CD4-positive, alpha-beta T cell treated with Interleukin-4 for 1 hour (primary cell): ENCODE measurements at places on chromosomes 6 and 20.
A peak's percentile ranks its signal among the peaks of the same experiment; 100 is the strongest.

- no peak for DNase-seq
Observed at GRCh38 chr6:27205375-27206278, 41.9 kb upstream of the PRSS16 start.

DNA sequence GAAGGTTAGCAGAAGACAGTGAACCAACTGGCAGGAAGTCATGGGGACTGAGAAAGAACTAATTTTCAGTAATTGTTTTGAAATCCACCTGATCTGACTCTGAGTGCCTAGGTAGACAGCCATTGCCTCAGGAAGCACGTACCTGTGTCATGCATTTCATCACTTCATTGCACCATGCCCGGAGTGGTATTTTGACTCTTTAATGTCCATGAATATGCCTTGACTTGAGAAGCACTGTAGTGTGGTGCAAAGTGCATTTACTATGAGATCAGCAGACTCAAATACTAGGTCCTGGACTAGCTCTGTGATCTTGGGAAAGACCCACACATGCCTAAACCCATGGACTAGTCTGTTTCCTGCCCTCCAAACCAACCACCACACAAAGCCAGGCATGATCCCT, 370.9 kb upstream of the MARCKS start:
- DNase-seq, result no peak

DNA sequence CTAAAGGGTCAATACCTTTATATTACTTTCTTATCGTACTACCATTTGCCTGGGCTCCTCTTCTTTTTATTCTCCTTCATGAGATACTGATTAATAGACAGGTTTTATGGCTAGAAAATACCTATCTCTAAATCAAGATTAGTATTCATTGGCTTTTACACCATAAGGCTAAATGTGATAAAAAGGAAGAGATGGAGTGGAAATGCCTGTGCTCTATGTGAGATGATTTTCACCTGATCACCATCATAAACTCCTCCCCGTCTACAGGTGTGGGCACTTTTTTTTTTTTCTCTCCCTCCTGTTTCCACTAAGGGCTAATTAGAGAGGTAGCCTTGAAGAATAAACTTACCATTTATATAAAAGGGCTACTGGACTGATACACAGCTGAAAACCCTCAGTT, at the start of gene GLYATL3:
TSS of gene GLYATL3 (plus strand) at position 301 of the 400 bp plus-strand sequence. CDS start 12,068 bp downstream, outside the sequence.
- no peak for DNase-seq

DNA sequence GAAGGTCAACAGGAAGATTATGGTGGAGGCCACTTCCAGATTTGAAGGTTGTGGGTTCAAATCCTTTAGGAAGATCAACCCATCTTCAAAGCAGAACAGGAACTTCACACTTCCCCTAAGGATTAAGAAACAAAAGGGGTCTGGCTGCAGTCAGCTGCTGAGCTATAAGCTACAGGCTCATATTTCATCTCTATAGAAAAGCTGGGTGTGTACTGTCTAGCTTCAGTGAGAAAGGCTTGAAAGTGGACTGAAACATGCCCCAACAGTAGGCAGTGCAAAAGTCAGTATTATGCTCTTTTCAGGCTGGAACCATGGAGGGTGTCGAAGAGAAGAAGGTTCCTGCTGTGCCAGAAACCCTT, 60.1 kb upstream of the SPDEF start:
- DNase-seq, result no peak

- no peak for DNase-seq
Observed at GRCh38 chr6:133806382-133807140, 82.4 kb upstream of the TCF21 start.

GRCh38 chr6:52505726-52506409, 71.0 kb downstream of the TRAM2 start:
- DNase-seq, result no peak

GRCh38 chr6:133648581-133648980, 240.3 kb upstream of the TCF21 start:
- no peak for DNase-seq

DNA sequence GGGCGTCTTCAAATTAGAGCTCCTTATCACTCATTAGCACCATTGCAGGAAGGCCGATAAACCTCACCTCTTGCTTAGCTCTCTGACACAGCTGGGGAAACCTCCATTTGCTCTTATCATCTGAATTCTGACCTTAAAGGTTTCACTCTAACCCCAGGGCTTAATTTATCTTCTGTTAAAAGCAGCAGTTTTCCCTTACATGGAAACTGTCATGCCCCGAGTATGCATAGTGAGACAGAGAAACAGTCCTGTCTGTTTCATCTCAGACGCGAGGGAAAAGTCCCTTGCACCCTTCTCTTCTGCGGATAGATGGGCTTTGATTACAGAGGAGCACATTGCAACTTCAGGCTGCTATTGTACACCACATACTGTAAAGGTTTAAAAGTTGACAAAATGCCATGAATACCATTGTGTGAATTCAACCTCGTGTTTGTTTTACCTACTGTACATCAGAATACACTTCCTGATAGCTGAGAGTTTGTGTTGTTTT, 191.5 kb upstream of the BMP2 start:
- no peak for DNase-seq

- DNase-seq, result no peak
Observed at GRCh38 chr6:158043008-158043407, 61.3 kb downstream of the SYNJ2 start.

DNA sequence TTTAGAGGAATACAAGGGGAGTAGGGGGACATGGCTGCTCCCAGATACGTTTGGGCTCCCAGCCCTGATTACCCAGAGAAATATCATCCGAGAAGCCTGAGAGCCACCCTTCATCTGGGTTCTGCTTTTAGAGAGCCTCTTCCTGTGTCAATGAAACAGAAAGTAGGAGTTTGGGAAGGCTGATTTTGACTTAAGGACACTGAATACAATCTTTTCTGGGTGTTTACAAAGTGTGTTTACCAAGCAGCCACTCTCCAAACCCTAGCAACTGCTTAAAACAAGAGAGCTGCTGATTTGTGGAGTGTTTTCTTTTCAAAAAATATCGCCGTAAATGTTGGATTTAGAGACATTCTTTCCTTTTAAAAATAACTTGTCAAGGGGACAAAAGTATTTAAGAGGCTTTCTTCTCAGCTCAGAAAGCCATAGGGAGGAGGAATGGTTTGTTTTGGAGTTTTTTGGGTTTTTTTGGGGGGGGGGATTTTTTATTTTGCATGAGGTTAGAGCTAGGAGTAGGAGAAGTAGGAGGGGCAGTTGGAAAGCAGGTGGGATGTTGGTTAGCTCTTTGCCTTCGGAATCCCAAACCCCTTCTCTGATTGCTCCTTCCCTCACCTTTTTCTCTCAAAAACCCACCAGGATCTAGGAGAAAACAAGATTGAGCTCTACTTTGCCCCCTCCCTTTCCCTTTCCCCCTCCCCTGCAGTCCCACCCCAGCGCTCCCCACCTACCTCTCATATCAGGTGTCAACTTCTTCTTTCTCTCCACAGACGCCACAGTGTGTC, 12.4 kb downstream of the MAFB start:
- no peak for DNase-seq

GRCh38 chr20:36306553-36307411, 643 bp downstream of the DLGAP4 start:
- DNase-seq, result no peak

DNA sequence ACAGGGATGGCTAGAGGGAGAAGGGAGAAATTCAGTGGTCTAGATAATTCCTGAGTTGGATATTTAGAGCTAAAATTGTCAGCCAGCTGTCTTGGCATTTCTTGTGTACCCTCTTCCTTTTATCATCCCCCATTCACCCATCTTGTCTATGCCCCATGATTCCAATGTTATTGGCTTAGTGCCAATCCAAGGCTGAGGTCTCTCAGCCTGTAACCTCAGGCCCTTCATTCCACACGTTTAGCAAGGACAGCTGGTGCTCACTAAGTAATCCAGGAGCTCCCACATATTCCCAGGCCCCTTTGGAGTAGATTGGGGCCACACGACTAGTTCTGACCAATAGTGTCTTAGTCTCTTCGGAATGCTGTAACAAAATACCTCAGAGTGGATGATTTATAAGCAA, 112.4 kb upstream of the ATXN1 start:
- DNase-seq, result no peak

DNA sequence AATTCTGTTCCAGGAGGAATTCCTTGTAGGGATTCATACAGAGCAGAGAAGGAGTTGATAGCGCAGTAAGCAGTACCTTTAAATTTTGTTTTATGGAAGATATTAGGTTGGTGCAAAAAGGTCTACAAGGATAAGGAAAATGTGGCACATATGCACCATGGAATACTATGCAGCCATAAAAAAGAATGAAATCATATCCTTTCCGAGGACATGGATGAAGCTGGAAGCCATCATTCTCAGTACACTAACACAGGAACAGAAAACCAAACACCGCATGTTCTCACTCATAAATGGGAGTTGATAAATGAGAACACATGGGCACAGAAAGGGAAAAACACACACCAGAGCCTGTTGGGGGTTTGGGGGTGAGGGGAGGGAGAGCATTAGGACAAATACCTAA, 37.4 kb upstream of the TXLNB start:
- no peak for DNase-seq

DNA sequence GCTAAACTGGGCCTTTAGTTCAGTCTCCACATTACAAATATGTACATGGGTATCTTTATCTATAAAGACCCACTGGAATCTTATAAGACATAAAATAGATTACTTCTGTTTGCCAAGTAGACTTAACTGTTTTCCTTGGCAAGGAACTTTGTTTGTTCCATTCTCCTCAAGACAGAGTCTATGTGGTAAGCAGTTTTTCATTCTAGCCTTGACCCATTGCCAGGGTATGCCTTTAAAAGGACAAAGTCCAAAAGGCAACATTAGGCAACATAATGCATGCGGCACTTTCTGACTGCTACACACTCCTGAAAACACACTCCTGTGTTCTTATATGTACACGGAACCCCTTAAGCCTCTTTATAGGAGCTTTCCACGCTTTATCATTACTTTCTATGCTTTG, 20.4 kb downstream of the VNN1 start:
- no peak for DNase-seq

DNA sequence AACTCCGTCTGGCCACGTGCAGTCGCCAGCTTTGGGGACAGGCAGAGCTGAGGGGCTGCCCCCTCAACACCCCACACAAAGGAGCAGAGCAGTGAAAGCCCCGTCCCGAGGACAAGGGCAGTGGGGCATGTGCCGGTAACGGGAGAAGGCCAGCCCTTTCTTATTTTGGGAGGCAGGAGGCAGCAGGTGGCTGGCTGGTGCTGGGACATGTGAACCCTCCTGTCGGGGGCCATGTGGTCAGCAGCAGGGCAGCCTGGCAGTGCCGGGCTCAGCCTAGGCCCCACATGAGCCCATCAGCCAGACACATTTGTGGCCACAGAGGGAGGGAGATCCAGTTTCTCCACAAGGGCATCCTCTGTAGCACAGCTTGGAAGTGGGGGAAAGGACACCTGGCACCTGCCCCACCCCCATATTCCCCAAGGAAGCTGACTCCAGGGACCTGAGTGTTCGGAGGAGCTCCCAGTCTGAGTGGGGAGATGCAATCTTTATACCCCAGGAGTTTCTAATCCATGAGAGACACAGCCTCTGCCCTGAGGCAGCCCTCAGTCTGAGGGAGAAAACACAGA, 137.6 kb downstream of the MRPL14 start:
- DNase-seq, result no peak

- no peak for DNase-seq
Observed at GRCh38 chr20:14127514-14128223, 132.4 kb downstream of the MACROD2 start.

DNA sequence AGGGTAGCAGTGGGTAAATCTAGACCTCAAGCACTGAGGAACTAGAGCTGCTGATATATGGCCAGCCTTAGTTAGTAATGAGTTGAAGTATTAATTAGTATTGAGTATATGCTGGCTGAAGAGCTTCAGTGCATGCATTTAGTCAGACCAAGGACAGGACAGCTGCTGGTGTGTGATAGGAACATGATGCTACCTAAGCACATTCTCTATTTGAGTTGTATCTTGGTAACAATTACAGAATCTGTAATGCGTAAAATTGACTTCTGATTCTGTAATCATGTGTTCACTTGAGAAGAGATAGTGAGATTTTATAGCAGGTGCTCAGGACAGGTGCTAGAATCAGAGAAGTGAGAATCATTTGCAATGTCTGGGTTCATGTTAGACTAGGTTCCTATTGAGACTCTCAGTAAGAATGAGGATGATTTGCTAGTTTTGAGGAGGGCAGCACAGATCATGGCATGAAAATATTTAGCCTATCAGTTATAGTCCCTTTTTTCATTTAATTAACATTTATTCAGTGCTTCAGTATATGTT, 369.4 kb upstream of the HS3ST5 start:
- DNase-seq, result no peak

DNA sequence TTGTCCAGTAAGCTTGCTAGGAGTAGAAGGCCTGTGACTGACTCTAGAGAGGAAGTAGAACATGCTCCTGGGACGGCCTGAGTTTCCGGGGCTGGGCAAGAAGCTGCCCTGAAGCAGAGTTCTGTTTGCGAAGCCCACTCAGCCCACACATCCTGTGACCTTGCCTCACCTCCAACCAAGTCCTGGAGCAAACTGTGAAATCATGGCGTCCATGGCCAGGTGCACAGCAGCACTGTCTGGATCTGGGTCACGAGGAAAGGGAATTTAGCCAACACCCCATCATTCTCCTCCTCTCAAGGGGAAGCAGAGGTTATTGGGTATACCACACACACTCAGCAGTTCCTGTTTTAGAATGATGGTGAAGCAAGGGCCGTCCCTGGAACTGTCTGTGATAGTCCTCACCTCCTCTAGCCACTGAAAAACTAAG, 87.5 kb downstream of the CRYBG1 start:
- peak; percentile 48 for DNase-seq

GRCh38 chr6:41167173-41167963, 4.5 kb upstream of the TREM2 start:
- DNase-seq, result no peak

DNA sequence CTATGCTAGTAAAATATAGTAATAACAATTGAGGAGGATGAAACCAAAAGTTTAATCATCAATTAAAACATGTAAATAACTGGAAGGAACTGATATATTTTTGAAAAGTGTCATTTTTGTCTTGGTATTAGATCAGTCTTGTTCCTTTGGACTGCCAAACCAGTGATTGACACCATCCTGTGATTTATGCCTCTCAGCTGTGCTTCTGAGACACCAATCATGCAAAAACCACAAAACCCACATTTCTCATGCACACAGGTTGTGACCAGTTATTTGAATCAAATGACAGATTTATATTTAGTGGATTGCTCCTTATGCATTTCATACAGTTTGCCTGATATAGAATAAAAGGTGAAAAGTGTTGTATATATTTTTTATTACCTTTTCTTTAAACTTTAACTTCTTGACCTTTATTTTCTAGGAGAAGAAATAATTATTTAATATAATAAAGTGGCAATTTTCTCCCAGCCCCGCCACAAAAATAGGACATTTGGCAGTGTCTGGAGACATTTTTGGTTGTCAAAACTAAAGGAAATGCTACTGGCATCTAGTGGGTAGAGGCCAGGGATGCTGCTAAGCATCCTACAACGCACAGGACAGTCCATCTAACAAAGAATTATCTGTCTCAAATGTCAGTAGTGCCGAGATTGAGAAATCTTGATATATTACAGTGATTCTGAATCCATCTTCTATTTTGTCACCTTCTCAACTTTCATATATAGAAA, 383.6 kb downstream of the BCKDHB start:
- DNase-seq, result no peak

- no peak for DNase-seq
Observed at GRCh38 chr6:16064671-16065072, 64.2 kb upstream of the MYLIP start.

GRCh38 chr20:25139029-25139705, 56.3 kb upstream of the ENTPD6 start:
- DNase-seq, result no peak
